Activated CD4-positive, alpha-beta T cell treated with anti-CD3 and anti-CD28 coated beads for 4 hours (primary cell): ENCODE measurements at places on chromosomes 7 and 10.

DNA sequence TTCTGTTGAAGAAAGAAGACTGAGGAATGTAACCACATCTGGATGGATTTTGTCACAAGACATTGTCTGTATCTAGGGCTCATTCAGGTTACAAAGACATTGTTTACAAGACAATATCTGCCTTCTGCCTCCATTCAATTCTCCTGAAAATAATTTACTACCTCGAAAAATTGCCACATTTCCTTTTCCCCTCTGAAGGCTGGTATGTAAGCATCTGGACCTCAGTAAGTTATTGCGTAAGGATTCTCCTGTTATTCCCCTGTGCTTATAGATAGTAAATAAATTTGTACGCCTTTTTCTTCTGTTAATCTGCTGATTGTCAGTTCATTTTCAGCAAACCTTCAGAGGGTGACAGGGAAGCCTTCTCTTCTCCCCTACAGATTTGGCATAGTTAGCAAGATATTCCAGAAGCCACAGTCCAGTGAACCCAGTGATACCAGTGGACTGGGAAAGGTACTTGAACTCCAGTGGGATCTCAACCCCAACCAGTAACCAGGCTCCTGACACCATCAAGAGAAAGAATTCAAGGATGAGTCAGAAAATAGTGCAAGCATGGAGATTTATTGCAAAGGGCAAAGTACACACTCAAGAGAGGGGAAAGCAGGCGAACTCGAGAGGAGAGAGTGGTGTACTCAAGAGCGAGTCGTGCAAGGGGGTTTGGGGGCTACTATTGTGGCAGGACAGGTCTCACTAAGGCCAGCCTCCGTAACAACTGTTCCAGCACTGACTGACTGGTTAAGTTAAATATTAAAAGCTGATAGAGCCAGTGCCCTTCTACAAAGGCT is 706.9 kb upstream of the GHITM start:
- no peak for DNase-seq

DNA sequence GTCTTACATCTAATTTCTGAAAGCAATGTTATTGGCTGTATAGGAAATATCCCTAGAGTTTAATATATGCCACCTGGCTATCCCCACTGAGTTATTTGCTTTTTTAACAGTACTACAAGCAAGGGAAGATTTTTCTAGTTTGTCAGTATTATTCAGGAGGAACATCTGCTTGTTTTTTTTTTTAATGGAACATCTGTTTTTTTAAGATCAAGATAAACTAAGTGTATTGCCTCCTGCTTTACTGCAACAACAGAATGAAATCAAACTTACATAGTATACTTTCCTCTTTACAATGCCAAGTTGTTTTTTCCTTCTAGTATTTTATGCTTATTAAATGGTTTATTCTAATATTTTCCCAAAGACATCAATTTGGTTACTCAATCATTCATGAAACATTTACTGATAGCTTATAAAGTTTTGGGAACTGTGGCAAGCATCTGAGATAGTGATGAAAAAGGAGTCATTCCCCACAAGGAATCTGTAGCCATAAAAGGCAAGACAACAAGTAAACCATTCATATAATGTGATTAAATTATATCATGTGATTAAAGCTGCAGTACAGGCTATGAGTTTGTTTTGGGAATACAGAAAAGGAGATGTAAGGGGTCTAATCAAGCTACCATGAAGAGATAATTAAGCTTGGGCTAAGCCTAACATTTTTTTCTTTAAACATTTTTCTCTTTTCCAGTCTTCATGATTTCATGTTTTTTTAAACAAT is 17.4 kb downstream of the MTPN start:
- no peak for DNase-seq

DNA sequence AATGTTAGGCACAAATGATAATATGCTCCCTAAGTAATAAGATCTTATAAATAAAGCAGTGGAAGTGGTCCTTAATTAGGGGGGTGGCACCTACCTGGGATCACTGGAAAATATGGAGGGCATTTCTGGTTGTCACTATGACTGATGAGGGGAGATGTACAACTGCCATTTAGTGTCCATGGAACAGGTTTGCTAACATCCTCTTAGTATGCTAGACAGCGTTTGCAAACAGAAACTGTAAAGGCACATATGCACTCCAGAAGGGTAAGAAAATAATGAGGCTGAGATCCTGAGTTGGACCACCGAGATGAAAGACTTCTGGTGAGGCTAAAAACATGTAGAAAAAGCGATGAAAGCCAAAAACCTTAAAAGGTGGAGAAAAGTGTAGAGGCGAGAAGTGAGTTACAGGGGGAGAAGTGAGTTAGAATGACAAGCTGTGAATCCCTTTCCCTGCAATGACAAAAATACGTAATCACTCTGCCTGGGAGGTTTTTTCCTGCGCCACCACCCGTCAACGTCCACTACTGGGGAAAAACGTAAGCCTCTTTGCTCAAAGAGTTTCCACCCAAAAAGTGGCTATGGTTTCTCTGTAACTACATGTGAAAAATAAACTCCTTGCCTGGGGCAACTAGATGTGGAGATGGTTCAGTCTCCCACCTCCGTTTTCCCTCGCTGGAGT is 767 bp downstream of the KRIT1 start:
- DNase-seq, result no peak

DNA sequence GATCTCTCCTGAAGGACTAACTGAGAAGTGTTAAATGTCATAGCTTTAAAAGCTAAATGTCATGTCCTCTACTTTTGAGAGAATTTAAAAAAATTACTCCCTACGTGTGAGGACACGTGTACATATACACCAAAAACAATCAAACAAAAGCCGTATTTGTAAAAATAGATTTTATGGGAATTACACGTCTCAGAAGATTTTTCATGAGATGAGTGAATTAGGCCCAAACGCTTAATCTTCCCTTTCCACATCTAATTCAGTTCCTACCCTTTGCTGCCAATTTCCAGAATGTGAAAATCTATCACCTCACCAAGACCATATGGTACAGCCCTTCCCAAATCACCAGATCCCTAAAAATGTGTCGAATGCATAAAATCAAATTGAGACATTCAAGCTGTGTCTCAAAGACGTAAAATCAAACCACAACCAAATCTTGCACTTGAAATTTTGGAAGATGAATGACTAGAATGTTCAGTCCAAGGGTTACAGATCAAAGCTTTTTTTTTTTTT is 1.0 kb upstream of the CTTNBP2 start:
- no peak for DNase-seq

- DNase-seq, result no peak
Measured at GRCh38 chr7:158388928-158389327, 198.7 kb downstream of the PTPRN2 start.

DNA sequence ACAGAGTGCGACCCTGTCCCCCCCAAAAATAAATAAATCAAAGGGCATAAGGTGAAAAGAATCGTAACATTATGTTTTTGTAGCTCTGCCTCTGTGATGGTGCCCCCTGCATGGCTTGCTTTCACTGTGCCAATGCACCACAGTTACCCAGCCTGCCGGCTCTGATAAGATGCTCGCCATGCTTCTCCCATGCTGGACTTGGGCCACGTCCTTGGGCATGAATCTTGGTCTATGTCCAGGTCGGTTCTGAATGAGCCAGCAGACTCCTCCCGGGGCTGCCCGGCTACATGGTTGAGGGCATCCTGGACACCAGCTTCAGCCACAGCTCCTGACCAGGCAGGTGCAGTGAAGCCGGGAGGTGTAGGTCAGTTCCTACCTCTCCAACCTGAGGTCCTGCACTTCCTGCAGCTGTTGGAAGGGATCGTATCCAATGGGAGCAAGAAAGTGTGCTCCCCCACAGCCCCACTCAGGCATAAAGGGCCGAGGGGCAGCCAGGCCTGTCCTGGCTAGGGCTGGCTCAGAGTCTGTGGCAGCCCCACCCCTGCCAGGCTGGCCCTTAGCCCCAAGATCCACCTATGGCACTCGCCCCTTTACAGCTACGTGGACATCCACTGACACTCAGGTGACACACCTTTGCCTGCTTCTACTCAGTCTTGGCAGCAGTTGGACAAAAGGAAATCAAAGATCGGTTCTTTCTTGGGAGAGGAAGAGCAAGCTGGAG is 34.1 kb downstream of the CHST3 start:
- DNase-seq, result no peak

DNA sequence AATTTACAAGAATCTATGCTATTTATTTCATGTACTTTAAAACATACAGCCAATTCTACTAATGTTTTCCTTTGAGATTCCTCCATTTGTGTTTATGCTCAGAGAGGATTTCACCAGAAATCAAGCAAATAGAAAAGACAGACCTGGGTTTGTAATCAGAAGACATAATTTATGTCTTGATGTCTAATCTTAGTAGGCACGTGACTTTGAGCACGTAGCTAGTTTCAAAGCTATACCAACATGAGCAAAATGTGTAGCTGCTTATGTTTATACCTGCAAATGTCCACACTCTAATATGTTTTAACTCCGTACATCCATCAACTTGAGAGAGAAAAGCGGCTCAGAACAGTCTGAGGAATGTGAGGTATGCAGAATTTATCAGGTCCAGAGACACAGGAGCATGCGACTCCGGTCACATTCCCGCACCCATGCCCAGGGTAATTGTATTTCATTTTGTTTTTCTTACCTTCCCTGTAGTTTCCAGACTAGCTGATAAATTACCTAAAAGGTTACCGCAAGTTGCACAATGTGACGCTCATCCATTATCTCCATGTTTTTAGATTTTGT is 40.0 kb downstream of the SVOPL start:
- no peak for DNase-seq

DNA sequence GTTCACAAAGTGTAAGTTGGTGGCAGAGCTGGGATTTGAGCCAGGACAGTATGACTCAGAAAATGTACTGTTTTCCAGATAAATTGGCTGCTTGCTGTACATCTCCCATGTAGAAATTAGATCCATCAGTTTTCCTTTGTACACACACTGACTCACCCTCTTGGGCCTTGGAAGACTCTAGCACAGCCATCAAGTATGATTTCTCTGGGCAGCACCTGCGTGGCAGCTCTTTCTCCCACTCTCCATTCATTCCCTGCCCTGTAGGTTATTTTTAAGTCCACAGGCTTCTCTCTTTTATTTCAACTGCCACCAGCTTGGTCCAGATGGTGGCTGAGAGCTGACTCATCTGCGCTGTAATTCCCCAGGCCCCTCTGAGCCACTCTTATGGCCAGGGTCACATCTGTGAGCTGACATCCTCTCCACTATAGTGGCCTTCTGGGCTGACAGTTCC is 28.3 kb upstream of the SDK1 start:
- DNase-seq, result no peak

GRCh38 chr10:49387071-49387470 is 8.8 kb downstream of the DRGX start:
- no peak for DNase-seq

GRCh38 chr7:105787793-105788192 is 88.6 kb downstream of the ATXN7L1 start:
- DNase-seq, result no peak

DNA sequence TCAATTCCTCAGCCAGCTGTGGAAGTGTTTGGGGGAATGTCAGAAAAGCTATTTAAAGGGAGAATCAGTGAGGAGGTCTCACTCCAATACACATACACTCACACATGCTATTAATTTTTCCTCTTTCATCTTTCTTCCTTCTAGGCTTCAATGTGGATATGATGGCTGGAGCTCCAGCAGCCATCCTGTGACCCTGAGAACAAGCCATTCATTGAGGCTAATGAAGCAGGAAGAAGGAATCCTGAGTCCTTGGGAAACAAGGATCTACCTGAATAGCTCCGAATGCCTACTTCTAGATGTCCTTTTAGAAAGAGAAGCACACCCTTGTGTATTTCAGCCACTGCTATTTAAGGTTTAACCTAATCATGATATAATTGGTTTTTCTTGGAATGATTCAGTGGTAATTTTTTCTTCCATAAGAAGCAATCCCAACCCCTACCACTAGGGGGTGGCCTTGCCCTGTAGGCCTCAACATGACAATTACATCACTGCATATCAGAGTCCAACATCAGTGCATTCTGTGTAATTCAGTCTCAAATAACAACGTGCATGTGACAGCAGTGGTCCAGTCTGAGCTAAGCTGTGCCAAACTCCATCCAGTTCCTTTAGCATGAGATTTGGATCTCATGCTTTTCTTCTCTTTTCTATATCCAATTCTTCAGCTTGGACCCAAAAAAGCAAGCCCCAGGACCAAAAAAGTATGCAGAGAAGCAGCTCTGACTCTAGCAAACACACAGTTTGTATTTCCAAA is 85.3 kb upstream of the ANKRD1 start:
- peak; percentile 76 for DNase-seq

DNA sequence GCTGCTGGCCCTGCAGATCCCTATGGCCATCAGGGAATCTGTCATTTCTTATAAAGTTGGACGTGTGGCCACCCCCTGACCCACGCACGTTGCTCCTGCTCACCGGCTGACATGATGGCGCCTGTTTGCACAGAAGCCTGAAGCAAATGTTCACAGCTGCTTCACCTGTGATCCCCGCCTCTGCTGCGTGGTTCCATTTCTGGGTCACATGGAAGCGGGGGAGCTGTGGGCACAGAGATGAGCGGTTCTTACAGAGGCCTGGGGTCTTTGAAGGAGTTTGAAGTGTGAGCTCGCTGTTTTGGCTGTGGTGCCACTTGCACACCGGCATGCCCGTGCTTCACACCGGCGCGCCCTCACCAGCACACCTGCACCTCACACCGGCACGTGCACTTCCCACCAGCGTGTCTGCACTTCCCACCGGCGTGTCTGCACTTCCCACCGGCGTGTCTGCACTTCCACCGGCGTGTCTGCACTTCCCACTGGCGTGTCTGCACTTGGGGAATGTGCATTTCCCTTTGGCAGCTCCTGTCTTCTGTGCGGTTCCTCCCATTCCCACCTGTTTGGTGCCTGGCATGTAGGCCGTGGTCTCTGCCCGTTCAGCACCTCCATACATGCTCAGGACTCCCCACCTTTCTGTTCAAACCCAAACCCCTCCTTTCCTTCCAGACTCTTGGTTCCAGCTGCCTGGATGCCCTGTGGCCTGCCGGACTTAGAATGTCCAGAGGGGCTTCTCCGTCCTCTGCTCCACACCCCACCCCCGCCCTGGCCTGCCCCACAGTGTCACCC is 86.7 kb downstream of the INPP5A start:
- no peak for DNase-seq

DNA sequence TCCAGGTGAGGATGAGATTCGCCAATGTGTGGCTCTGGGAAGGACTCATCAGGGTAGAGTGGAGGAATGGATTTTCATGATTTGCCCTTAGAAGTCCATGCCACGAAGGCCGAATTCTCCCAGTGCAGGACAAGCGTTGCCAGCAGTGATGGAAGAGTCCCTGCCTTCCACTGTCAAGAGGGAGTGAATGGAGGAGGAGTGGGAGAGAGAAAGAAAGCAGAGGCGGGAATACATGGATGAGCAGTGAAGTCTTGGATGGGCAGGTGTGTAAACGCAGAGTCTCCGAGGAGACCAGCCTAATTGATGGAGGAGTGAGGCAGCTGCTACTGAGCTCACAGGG is 419.2 kb downstream of the GLRX3 start:
- DNase-seq, result no peak

GRCh38 chr10:122344741-122345258 is 29.7 kb upstream of the PLEKHA1 start:
- no peak for DNase-seq

DNA sequence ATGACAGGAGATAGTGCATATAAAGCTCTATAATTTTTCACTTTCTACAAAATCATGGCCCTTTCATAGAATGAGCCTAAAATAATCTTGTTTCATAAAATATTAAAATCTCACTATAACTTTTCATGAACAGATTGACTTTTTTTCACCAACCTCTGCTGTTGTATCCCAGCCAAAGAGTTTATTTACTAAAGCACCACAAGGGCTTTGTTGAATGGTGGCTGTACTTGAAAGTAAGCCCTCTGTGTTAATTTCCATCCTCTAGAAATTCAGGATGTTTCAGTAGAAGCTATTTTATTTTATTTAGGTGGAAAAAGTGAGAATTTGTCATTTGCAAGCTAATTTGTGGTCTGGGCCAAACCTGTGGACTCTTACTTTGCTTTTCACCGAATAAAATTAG is 30.2 kb downstream of the THNSL1 start:
- no peak for DNase-seq

GRCh38 chr7:90180649-90181048 is 26.4 kb downstream of the STEAP1 start:
- no peak for DNase-seq
